Stimulated activated CD8-positive, alpha-beta memory T cell treated with anti-CD3 and anti-CD28 coated beads, Interleukin-7, amount 100 ng/mL, for 24 hours (primary cell): ENCODE measurements at places on chromosomes 3 and 15.

- DNase-seq = no peak
Observed at GRCh38 chr3:195916291-195916690, 7.9 kb upstream of the TNK2 start.

DNA sequence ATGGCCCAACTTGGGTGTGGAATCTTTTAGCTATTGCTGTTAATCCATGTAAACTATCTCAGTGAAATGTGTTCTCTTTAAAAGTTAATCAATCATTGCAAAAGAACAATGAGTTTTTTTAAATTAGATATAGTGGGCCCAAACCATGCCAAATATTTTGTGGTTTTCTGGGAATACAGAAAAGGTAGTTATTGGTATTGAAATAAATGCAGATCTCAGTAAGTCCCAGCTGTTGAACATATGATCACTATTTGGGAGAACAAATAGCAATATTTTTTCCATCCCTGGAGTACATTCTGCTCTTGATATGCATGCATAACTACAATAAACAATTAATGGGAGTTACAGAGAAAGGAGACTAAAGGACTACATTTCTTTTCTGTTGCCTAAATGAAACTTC is 36.0 kb upstream of the LEKR1 start:
- no peak for DNase-seq

DNA sequence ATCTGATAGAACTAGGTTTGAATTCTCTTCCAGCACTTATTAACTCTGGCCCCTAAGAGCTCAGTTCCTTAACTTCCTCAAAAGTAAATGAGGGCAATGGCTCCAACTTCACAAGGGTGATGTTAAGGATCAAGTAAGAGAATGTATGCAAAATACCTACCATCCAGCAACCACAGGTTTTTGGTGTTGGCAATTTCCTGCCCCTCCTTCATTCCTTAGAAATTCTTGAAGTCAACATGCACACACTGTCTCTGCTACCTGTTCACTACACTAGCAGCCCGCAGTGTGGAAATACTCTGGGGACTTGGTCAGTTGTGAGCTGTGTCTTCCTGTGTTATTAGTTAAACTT is 5.0 kb downstream of the ZBED2 start:
- no peak for DNase-seq

GRCh38 chr3:87420171-87420570 is 143.8 kb upstream of the POU1F1 start:
- no peak for DNase-seq

DNA sequence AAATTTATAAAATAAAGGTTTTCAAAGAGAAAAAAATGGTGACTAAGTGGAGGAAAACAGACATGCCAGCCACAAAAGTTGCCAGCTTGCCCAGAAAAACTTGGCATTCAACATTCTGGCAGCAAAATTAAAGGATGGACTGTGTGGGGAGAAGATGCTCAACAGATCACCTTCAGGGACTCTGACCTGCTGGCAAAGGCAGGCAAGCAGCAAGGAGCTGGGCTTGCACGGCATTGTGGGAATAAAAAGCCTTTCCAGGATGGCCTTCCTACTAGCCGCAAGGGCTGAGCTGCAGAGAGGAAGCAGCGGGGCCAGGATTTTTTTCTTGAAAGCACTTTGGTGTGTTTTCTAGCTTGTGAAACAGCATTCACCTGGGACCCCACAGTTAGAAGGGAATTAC is 101.9 kb upstream of the CACNA2D3 start:
- no peak for DNase-seq

DNA sequence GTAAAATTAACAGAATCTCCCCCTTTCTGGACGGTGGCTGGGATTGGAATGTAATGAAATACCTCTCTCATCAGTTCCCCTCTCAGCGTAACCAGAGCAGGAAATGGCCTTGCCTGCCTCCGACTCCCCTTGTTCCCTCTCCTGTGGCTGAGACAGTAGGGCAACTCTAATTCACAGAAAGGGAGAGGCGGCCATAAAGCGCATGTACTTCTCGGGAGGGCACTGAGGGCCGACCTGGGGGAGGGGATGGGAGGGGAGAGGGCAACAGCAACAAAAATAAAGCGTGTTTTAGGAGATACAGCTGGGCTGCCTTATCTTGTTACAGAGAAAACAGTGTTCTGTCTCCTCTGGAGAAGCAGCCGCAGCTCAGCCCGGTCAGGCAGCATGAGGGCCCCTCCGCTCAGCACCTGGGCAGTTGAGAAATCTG is 783.3 kb upstream of the ARRDC4 start:
- DNase-seq = no peak

GRCh38 chr3:14852717-14853116 is 34.0 kb downstream of the FGD5 start:
- DNase-seq = no peak

DNA sequence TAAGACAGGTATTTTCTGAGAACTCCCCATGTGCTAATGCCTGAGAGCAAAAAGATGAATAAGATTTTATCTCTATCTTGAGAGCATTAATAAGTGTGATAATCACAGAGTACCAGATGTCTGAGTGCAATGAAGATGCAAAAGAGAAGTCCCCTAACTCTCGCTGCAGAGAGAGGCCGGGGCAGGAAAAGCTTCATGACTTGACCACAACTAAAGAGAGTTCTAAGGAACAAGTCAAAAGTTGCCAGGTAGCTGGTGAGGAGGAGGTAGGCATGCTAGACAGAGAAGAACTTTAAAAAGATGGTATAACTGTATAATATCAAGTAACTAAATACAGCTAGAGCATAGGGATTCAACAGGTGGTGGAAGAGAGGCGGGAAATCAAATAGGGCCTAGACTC is 28.8 kb downstream of the MTMR10 start:
- no peak for DNase-seq

- DNase-seq = no peak
Observed at GRCh38 chr15:67114846-67115585, 49.6 kb downstream of the SMAD3 start.

- DNase-seq = no peak
Observed at GRCh38 chr3:4656059-4656458, 162.9 kb downstream of the ITPR1 start.

DNA sequence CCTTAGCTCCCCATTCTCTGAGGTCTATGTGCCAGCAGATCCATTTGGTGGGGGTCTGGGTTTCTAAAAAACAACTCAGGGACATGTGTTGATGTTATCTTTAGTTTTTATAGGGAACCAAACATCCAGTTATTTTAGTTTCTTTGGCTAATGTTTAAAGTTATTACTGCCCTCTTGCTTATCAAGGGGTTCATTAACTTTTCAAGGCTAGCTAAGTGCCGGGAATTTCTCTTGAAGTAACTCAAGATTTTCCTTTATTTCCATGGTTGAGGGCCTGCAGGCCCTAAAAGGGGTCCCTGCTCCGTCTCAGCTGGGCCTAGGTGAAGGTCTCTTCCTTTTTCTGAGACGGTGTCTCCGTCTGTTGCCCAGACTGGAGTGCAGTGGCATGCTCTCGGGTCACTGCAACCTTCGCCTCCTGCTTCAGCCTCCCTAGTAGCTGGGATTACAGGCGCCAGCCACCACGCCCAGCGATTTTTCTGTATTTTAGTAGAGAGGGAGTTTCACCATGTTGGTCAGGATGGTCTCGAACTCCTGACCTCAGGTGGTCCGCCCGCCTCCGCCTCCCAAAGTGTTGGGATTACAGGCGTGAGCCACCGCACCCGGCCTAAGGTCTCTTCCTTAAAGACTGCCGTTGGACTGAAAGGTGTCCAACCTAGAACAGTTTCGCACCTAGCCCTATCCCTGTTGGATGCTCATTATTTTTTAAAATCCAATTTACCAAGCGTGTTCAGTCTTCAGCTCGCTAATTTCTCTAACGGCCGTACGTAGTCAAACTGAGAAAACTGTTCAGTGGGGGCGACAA is 1.3 kb upstream of the OXSR1 start:
- no peak for DNase-seq

DNA sequence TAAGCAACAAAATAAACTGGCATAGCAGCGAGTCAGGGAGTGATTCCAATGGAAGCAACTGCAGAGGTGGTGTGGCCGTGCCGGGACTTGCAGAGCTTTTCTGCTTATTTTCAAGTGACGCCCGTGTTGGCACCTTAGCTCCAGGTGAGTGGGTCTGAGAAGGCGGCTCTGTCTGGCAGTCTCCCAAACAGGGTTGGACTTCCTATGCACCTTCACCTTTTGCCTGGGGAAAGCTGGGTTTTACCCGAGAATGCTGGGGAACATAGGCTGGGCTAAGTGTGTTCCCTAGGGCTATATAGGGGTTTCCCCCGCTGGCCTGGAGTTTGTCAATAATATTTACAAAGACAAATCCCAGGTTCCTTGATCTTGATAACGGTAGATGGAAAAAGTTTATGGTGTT is 179.9 kb upstream of the TBL1XR1 start:
- DNase-seq = no peak

GRCh38 chr3:64382153-64382552 is 156.9 kb upstream of the PRICKLE2 start:
- DNase-seq = no peak

DNA sequence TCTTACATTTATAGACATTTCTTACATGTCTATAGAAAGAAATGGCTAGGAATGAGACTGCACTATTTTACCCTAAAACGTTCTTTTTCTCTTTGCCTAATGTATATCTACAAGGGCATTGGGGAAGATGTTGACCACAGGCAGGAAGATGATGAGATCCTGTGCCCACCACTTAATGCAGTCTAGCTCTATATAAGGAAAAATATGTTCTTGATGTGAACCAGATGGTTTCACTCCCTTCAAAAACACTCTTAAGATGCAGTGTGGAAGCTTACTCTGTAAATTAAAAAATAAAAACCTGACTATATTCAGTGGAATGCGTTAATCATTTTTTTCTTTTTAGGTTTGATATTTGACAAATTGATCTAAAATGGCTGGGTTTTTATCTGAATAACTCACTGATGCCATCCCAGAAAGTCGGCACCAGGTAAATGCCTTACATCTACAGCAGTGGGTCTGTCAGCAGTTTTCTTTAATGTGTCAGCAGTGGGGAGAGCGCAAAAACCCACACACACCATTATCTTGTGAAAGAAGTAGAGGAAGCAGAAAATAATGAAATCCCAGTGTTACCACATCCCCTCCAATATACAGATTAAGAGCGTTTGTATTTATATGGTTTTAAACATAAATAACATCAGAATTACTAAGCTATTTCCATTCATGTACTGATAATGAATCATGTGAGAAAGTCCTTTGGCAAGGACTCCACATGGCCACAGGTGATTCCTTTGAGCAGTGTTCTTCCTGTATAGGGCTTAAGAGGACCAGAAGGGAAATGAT is 10.1 kb downstream of the AGTR1 start:
- DNase-seq = no peak

DNA sequence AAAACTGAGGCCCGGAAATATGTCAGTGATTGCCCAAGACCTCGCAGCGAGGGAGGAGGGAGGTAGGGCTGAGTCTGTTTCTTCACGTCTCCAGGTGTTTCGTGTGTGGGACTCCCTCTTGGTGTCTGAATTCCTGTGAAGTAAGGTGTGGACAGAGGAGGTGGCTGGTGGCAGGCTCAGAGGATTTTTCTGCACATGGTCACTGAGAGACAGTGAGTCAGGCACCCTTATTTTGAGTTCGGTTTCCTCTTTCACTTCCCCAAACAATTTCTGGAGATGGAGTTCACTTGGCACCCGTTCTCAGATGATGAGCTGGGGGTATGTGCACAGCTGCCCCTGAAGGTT is 46.3 kb upstream of the VPS8 start:
- DNase-seq = no peak

- DNase-seq = no peak
Observed at GRCh38 chr3:130687327-130687726, 59.3 kb downstream of the PIK3R4 start.

DNA sequence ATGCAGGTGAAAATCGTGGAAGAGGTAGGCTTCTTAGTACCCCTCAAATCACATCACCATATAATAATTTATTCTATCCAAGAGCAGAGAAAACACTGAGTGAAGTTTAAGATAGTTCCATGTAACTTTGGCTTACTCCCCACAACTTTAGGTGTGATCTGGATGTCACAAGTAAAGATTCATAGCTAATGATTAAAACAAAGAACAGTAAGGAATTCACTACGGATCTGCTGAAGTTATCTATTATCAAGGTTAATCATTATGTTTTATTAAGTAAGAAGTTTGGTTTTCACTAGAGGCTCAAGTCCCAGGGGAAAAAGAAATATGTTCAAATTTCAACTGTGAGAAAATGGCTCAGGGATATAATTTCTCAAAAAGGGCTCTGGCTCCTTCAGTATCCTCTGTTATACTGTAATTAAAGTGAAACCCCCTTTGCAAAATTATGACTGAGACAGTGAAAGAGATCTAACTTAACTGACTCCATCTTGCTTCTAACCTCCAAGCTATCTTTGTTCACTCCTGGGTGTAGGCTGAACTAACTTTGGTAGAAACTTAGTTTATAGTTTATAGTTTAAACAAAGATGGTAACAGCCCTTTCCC is 17.1 kb downstream of the CD80 start:
- DNase-seq = no peak

- no peak for DNase-seq
Observed at GRCh38 chr15:62742409-62743171, 300.0 kb upstream of the TPM1 start.

DNA sequence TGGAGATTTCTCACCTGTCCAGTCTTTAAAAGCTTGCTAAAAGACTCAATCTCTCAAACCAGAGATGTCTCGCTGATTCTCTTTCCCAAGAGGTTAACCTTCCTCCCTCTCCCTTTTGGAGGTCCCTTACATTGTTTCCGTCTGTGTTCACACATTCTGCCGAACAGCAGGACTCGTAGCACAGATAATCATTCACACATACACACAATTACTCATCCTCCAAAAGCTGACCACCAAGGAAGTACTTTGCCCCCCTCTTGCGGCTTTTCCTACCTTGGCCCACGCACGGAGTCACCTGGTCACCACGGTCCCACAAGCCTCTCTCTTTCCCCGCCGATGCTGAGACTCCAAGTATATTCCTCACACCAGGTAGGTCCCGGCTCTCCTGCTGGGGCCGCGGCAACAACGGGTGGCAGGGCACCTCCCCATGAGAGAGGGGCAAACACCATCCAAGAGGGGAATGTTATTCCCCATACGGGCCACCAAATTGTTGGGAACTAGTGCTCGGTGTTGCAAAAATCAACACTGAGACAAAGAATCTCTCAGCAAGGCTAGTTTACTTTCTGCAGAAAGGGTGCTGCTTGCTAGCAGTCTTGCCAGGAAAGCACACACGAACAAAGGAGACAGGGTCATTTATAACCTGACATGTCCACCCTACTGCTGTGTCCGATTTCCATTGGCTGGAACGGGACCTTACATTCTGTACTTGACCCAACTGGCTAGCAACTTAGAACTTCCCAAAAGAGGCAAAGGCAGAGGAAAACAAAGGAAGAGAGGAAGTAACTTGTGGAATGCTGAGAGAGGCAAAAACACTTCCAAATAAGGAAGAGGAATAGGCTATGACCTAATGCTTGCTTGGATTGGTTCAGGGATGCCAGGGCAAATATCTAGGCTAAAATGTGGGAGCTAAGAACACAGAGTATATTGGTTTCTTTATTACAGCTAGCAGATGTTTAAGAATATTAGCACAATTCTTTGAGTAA is 102.1 kb upstream of the NECTIN3 start:
- DNase-seq = no peak

GRCh38 chr3:126911162-126912026 is 71.5 kb upstream of the PLXNA1 start:
- peak; percentile 27 for DNase-seq

- no peak for DNase-seq
Observed at GRCh38 chr3:9080163-9080562, 116.9 kb upstream of the RAD18 start.

- no peak for DNase-seq
Observed at GRCh38 chr3:86702381-86702958, 288.5 kb downstream of the VGLL3 start.
